ENCODE measurements at places on chromosomes 2 and 18.

- no peak for DNase-seq
Observed at GRCh38 chr2:29627279-29627711, 294.1 kb downstream of the ALK start.

- no peak for DNase-seq
Observed at GRCh38 chr18:51066273-51066672, 36.3 kb downstream of the SMAD4 start.

DNA sequence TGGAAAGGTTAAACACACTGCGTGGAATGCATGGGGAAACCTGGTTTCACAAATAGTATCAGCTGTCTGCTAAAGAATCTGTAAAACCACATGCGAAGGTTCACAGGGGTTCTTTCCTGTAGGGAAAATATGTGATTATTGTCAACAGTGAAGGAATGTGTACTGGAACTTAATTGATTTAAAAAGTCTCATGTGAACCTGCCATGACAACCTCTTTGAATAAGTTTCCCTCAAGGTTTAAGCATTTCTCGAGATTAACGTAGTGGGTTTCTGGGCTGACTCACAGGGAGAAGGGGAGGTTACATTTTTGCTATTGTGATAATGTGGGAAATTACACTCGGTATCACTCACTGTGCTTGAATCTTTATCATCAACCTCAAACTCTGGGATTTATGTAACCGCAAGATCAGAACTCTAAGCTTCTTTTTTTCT lies 28.2 kb upstream of the IL1R1 start:
- DNase-seq: no peak

- no peak for DNase-seq
Observed at GRCh38 chr2:222410534-222410933, 13.8 kb upstream of the SGPP2 start.

DNA sequence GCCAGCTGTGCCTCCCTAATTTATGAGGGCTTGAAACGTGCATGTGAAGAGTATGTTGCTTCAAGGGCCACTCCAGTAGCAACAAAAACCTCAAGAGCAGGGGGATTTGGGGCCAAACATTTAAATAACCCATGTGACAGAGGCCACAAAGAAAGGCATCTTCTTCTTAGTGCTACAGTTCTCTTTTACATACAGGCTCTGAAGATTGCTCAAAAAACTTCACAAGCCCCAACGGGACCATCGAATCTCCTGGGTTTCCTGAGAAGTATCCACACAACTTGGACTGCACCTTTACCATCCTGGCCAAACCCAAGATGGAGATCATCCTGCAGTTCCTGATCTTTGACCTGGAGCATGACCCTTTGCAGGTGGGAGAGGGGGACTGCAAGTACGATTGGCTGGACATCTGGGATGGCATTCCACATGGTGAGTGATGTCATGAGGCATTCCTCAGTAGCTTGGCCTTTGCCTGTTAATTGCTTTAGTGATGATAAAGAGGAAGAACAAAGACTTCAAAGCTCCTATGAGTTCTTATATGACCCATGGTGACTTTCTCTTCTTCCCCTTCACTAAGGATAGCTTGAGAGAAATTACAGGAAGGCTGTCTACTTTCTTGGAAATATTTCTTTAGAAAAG lies 40.1 kb downstream of the NRP2 start:
- DNase-seq: no peak

- DNase-seq: no peak
Observed at GRCh38 chr2:201907563-201907881, 101.2 kb downstream of the CDK15 start.

DNA sequence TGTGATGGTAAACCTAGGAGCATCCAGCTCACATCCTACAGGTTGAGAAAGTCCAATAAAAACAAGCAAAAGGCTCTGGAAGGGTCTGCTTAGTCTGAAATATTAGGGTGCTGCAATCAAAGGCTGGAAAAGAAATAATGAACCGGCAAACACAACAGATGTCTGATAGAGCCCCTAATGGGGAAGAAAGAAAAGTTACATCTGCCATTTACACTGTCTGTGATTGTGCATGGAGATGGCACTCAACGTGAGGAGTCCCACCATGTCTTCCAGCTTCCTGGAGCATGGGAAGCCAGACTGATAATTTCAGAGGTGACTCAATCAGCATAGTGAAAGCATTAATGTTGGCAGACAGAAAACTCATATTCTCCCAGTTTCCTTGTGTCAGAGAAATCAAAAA lies 307.8 kb downstream of the EPHA4 start:
- DNase-seq: no peak

GRCh38 chr2:160932960-160933359 lies 227.3 kb upstream of the TANK start:
- DNase-seq: no peak

GRCh38 chr2:43248621-43249020 lies 22.2 kb upstream of the ZFP36L2 start:
- DNase-seq: no peak

GRCh38 chr2:69073928-69074570 lies 61.1 kb downstream of the ANTXR1 start:
- DNase-seq: no peak

GRCh38 chr18:76426737-76427305 lies 68.2 kb downstream of the ZNF516 start:
- no peak for DNase-seq

DNA sequence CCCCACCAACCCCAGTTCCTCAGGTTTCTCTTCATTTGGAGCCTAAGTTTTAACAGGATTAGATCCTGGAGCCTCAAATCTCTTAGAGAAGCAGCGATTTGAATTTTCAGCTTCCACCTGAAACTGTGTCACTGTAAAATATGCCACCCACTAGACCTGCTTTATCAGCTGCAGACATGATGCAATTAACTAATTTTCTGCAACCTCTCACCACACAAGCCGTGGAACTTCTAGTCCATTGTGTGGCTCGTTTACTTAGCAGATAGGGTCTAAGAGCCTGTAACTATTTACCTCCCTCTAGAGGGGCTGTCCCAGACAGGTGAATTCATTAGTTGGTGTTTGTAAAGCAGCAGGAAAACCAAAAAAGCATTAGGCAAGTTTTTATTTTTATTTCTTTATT lies 31.6 kb upstream of the FZD5 start:
- no peak for DNase-seq

DNA sequence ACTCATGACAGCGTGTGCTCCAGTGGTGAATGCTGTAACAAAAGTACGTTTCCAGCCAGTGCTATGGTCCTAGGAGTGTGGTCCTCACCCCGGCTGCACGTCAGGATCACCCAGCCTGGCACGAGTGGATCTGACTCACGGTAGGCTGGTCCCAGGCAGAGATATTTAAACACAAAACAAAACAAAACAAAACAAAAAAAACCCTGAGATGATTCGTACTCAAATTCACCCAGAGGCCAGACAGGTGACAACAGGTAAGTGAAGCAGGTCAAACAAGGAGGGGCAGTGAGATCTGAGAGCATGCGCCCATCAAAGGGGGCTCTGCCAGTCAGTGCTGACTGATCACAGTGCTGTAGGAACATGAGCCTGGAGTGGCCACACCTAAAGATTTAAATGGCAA lies 43.2 kb downstream of the C2orf76 start:
- DNase-seq: no peak

DNA sequence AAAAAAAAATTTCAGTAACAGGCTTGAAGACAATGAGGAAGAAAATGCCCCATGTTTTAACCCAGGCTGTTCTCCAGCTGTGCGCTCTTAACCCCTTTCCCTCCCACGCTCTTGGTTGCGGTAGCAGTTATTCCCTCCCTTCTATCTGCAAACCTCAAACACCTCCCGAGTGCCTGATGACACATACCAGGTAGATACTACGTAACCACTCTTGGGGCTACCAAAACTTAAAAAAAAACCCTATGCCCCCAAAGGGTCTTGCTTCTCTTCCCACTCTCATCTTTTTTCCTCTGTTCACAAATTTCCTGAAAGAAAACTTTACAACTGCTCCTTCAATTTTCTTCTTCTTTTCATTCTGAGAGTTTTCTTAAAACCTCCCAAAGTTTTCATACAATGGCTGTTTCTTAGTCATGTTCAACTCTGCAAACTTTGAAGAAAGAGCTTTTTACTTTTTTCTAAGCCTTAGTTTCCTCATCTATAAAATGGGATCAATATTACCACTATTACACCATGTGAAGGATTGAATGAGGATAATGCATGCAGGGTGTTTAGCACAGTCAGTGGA lies 4.9 kb upstream of the DRC1 start:
- DNase-seq: no peak

DNA sequence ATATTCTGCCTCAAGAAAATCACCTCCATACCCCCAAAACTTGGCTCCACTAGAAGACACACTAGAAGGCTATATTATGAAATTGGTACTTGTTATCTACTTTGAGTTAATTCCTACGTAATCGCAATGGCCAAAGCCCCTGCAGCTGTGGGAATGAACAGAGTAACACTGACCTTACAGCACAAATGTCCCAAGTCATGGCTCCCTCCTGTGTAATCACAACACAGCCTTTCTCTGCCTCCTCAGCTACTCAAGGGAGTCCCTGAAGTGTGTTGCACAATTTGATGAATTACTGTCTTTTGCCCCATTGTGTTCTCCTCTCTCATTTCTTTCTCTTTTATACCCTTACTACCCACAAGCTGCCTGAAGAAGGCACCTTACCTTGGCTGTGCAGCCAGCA lies 375.2 kb downstream of the ARHGAP15 start:
- DNase-seq: no peak

GRCh38 chr2:174762464-174762863 lies 1.8 kb downstream of the CHRNA1 start:
- no peak for DNase-seq

GRCh38 chr2:65615602-65616001 lies 183.2 kb upstream of the SPRED2 start:
- no peak for DNase-seq

- DNase-seq: no peak
Observed at GRCh38 chr2:31296641-31297287, 62.8 kb downstream of the EHD3 start.

- DNase-seq: no peak
Observed at GRCh38 chr2:28049899-28050298, 159.4 kb downstream of the BABAM2 start.

DNA sequence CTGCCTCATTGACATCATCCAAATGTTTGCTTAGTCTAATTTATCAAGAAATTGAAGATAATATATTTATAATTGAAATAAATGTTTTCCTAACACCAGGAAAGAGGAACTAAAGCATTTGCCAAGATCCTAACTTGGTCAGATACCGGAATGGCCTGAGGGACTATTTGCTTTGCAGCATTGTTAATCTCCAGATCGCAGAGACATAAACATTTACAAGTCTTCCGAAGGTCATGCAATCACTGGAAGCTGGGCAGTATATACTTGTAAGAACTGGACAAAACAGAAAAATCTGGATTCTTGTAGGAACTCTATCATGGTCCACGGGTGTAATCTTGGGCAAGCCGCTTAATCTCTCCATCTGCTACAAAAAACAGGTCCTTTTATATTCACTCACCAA lies 42.2 kb downstream of the CYBRD1 start:
- DNase-seq: no peak

DNA sequence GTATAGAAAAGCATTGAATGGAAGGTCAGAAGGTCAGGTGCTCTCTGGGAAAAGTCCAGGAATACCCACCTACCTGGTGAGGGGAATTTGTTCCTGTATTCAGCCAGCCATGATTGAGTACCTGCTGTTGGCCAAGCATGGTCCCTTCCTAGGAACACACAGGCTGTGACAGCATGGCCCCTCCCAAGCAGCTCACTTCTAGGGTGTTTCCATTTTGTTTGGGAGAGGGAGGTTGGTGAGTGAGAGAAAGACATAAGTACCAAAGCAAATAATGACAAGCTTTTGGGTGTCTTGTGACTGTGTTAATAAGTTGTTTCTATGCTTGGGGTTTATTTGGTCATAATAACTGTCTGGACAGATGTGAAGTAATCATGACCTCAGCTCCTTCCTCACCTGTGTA lies 46.3 kb downstream of the CABLES1 start:
- DNase-seq: no peak

- DNase-seq: no peak
Observed at GRCh38 chr2:239689410-239689809, 288.6 kb upstream of the HDAC4 start.

DNA sequence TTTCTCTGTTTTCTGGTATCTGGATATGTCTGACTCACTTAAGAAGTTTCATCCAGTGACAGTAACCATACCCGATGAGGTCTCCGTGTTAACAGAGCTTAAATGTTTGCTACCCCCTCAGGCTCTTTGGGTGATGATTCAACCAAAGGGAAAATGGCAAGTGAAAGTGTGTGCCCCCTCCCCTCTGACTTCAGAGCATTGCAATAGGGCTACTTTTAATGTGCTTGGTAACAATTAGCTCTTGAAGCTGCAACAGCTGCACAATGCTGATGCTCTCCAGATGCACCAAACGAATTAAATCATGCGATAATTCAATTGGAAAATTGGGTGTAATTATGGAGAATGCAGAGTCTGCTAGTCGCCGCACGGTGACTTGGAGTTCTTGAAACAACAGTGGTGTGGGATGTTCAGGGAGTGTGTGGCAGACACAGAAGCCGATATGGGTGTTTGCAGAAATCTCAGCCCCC lies 270.7 kb downstream of the ALK start:
- no peak for DNase-seq

DNA sequence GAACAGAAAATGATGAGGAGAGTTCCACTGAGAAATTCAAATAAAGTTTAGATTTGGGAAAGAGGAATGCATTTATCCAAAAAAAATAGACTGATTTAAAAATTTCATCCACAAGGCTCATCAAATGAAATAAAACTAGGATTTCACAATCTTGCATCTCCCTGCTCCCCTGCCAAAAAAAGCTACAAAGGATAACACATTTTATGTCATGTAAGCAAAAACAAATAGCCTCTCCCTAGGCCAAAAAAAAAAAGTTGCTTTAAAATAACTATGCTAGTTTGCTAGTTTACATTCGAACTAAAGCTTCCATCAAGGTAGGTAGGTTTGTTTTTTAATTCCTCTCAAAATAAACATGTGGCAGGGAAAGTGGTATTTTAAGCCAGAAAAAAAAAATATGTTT lies 465.5 kb upstream of the ID2 start:
- DNase-seq: no peak

DNA sequence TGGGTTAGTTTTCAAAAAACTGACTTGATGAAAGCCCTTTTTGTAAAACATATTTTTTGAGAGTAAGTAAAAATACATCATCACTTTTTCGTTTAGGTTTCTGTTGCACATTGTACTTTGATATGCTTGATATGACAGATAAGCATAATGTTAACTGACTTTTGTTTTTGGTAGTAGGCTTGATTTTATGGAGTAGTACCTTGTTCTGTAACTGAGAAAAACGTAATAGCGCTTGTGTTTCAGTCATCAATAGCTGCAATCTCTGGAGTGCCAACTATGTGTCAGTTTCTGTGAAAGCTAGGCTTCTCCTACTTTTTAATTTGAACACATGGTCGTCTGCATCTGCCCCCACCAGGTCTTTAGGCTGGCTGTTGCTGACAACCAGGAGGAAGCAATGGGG lies 1.3 kb downstream of the LCLAT1 start:
- DNase-seq: no peak

All from activated CD4-positive, CD25-positive, alpha-beta regulatory T cell treated with anti-CD3 and anti-CD28 coated beads, Interleukin-2, amount 50 U/mL, for 16 hours (primary cell).